SK-N-SH treated with all-trans-retinoic acid at 6 μM for 48 hours (cell line): ENCODE measurements at places on chromosomes 16 and 17.

- no peak for ATAC-seq
Observed at GRCh38 chr17:7141824-7142223, 27.2 kb upstream of the ASGR2 start.

GRCh38 chr17:28426081-28426519 is 20.1 kb upstream of the SLC46A1 start:
- ATAC-seq, result peak; percentile 80; the same call in 2 of the 3 replicates

DNA sequence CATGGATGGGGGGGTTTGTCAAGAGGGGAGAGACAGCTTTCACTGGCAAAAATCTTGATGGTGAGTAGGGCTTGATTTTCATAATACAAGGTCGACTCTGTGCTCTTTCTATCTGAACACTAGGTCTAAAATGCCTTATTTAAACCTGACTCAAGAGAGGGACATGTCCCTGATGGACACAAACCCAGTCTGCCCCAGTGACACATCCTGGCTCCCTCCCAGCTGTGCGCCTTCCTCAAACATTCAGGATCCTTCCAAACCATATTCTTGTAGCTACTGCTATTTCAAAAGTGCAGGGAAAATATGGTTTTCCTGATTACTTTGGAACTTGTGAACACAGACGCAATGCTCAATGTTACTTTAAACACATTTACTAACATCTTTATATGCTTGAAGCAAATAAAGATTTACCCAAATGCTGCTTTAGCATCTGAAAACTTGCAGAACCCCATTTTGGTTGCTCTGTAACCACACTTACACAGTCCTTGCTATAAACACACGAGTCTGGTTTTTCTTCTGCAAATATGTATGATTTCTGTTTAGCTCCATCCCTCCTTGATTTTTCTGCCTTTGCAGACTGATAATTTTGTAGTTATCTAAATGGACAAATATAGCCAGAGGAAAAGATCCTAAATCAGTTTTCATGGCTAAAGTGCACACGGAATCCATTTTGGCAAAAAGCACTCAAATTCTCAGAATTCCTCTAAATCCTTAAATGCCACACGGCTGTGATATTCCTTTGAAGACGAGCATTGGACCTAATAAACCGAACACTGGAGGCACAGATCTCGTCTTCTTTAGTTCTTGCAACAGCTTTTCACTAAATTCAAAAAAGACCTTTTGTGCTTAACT is 499.9 kb upstream of the ZFHX3 start:
- no peak for ATAC-seq

- ATAC-seq, result no peak
Observed at GRCh38 chr16:85301231-85301630, 189.0 kb upstream of the CIBAR2 start.

DNA sequence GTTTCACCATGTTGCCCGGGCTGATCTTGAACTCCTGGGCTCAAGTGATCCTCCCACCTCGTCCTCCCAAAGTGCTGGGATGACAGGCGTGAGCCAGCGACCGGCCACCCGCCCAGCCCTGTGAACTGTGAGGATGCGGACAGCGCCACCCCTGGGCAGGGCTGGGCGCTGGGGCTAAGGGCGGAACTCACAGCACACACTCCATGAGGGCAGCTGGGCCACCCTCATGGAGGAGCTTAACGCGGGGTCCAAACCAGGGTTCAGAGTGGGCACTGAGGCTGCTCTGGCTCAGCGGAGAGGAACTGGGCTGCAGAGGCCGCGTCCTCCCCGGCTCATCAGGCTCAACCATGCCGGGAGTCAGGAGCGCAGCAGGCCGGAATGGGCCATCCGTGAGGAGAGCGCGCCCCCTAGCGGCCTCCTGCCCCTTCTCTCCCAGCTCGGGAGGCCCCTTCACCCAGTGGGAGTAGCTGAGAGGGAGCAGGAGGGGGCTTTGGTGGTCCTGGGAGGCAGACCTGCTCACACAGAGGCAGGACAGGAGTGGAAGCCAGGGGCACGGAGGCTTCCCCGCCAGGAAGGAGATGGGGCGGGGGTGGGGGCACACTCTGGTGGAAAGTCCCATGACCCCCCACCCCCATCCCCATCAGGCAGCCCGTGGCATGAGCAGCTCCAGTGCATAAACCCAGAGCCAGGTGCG is 13.8 kb downstream of the CORO7 start:
- ATAC-seq, result peak; percentile 95

DNA sequence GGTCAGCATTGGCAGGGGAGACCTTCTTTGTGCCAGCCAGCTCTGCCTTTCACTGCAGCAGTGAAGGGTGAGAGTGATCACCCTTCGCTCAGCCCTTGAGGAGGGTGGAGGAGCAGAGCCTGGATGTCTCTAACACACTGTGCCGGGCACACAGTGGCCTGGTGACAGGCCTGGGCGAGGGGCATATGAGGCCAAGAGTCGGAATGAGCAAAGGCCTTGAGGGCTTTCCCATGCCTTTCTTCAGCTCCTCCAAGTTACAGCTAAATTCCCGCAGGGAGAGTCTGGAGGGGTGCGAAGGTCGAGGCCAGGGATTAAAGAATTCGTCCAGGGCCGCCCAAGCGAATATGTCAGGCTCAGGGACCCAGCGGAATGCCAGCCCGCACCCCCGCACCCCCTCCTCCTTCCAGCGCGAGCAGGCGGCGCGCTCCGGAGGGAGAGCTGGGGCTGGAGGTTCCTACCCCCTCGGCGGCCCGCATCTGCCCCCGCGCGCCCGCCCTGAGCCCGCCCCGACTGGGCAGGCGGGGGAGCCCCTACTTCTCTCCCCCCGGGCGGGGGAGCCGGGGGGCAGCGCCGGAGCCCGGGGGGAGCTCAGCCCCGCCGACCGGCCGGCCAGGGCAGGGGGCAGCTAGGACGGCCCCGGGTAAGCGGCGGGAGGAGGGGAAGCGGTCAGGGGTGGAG is at the start of gene RASL10B:
RASL10B (plus strand) TSS at position 401 of the 678 bp plus-strand sequence. CDS start 3,546 bp downstream, outside the sequence.
- peak; percentile 85 for ATAC-seq
